NCI-H1694 treated with DMSO at 0.1 percent for 48 hours (cell line): ENCODE measurements at places on chromosomes 7 and 10.
A peak's percentile ranks its signal among the peaks of the same experiment; 100 is the strongest.

- no peak for DNase-seq
Measured at GRCh38 chr7:99000196-99000903, 122.0 kb downstream of the TRRAP start.

- no peak for DNase-seq
Measured at GRCh38 chr7:121669144-121669543, 203.8 kb upstream of the PTPRZ1 start.

GRCh38 chr7:151174246-151175046 lies 7.0 kb upstream of the GBX1 start:
- DNase-seq, result no peak

- no peak for DNase-seq
Measured at GRCh38 chr7:24340727-24341126, 56.7 kb downstream of the NPY start.

DNA sequence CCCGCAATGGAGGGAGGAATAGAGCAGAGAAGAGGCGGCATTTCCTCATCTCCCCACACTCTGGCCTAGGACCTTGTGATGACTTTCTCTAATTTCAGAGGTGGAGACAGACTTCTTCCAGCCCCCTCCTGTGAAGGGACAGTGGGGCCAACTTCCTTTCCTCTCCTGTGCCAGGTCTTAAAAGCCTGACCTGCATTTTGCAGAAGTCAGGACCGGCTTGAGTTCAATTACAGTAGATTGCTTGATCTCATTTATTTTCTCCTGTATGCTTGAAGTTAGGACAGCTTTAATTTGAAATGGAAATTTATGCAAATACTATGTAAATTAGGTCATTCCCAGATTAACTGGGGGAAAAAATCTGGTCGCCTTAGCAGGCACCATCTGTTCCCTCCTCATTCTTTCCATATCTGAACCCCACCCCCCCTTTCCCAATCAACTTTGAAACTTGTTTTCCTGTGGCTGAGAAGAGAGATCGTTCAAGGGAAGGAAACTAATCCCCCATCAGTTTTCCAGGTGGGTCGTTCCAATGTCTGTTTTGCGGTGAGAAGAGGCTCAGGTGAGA lies 57.1 kb downstream of the SYPL1 start:
- no peak for DNase-seq

DNA sequence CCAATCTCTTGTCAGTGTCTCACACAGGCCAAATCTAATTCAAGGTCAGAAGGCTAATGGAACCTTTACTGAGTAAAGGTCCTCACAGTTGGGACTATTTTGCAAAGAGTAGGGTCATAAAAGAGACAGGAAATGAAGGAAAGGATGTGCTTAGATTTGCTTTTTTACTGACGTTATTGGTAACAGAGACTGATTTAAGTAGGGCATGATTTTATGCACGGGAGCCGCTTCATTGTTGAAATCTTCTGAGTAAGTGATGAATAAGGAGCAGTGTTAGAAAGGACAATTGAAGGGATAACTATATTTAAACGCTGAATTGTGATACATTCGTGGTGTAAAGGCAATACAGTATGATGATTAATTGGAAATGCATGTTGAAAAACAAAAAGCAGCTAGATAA lies 261.5 kb downstream of the MALRD1 start:
- DNase-seq, result no peak

DNA sequence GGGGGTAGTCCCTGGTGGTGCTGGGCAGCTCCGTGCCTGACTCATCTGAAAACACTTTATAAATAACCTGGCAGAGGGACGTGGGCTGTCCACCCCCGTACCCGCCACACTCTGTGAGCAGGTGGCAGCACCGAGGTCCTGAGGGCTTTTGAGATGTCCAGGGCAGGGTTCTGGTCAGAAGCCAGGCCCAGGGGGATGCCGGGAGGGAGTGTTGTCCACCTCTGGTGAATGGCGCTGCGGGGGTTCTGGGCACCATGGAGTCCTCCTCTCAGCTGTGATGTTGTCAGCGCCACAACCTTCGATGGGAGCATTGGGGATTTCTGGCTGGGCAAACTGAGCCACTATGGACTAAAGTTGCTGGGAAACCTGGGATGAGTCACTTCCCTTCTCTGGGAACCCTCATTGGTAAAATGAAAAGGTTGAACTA lies 27.4 kb upstream of the GOLGA7B start:
- DNase-seq, result no peak

DNA sequence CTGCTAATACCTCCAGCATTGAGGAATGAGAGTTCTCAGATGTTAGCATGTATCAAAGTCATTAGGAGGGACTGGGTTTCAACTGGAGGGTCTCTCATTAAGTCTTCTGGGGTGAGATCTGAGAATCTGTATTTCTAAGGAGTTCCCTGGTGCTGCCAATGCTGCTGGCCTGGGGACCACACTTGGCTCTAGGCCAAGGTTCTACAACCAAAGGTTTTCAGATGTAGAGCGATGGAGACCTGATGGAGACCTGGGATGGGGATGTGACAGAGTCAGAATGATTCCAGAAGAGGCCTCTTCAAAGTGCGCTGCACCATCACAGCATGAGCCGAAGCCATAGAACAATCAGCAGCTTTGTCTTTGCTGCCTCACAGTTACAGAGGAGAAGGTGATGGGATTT lies 27.2 kb downstream of the ST8SIA6 start:
- DNase-seq, result no peak

GRCh38 chr7:70951271-70951962 lies 180.5 kb upstream of the GALNT17 start:
- DNase-seq, result no peak

DNA sequence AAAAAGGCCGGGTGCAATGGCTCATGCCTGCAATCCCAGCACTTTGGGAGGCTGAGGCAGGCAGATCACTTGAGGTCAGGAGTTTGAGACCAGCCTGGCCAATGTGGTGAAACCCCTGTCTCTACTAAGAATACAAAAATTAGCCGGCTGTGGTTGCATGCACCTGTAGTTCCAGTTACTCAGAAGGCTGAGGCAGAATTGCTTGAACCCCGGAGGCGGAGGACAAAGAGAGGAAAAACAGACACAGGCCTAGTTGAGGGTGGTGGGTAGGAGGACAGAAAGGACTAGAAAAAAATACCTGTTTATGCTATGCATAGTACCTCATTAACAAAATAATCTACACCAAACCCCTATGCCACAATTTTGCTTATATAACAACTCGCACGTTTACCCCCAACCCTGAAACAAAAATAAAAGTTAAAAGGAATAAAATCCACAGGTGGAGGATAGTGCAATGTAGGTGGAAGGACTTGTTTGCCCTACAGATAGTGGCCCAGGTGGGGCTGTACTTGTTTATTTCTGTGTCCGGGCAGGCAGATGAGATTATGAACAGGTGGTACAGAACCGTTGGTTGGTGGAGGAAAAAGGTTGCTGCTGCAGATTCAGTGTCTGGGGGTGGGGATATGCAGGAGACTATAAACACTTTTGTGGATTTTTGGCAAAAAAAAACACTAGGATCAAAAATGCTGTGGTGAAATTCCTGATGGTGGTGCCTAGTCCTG lies 5.1 kb downstream of the ZNF680 start:
- no peak for DNase-seq

DNA sequence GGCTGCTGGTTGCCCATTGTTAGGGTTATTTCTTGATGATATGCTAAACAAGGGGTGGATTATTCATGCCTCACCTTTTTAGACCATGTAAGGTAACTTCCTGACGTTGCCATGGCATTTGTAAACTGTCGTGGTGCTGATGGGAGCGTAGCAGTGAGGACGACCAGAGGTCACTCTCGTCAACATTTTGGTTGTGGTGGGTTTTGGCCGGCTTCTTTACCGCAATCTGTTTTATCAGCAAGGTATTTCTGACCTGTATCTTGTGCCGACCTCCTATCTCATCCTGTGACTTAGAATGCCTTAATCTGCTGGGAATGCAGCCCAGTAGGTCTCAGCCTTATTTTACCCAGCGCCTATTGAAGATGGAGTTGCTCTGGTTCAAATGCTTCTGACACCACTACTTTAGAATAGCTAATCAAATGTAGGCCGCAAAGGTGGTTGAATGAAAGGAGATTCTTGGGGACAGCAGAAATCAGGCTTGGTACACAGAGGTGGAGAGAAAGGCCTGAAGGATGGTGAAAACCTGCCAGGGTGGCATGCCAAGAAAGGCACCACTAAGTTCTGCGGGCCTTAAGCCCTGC lies 17.9 kb upstream of the SMO start:
- DNase-seq, result no peak

- DNase-seq, result no peak
Measured at GRCh38 chr7:142957723-142958122, 4.4 kb downstream of the KEL start.

DNA sequence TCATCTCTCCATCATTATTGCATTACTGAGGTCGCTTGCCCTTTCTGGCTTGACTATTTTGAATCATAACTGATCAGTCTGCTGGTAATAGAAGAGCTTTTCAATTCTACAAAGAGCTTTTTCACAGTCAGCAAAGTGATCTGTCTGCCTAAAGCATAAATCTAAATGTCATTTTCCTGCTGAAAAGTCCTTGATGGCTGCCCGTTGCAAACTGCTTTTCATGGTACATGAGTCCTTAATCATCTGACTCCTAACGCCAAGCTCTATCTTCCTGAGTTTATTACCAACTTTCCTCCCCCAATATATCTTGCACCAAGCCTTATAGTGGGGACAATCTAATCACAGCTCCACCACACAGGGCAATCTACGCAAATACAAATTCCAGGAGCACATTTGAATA lies 39.8 kb downstream of the THSD7A start:
- no peak for DNase-seq

DNA sequence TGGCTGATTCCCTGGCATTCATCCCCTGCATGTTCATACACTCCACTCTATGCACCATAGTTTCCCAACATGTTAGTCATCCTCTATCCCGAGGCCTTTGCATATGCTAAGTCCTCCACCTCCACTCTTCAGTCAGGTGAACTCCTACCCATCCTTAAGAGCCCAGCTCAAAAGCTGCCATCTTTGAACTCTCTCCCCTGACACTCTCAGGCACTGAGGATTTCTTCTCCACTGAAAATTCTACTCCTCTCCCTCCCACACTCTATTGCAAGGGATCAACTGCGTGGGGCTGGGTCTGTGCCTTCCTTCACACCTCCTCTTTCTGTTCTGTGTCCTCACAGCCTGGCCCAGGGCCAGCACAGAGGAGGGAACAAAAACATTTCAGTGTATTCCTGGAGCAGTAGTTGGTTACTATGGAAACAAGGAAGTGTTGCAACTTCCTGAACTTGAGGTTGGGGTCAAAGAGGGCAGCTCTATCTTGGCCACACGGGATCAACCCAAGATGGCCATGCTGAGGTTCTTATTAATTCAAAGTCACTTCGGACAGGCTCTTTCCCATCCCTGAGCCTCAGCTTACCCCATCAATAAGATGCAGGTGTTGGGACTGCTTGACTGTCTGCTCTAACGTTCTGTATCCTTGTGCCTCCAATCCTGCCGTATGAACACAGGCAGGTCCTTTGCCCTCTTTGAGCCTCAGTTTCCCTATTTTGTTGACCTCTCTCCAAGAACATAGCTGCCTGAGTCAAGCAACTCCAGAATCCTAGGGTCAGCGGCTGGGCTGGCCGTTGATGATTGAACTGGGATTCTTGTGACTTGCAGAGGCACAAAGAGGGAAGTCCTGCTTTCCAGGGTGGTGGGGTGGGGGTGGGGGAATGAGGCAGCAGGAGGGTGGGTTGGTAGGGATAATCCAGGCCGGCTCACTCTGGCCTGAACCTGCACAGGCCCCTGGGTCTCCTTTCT lies 15.5 kb downstream of the ZMIZ1 start:
- DNase-seq, result no peak

DNA sequence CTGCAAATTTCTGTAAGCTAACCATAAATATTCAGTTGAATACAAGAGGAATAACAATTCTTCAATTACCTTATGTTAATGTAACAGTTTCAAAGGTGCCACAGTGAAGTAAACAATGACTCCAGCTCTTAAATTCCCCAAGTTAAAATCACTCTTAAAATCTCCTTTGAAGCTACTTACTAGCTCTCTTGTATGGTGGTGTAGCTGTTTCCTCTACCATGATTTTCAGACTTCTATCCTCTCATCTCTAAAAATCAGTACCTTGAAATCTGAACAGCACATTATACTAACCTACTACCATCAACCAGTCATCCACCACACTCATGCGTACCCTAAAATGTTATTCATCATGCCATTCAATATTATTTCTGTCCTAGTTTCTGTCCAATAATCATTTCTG lies 29.6 kb downstream of the JMJD1C start:
- DNase-seq, result no peak

DNA sequence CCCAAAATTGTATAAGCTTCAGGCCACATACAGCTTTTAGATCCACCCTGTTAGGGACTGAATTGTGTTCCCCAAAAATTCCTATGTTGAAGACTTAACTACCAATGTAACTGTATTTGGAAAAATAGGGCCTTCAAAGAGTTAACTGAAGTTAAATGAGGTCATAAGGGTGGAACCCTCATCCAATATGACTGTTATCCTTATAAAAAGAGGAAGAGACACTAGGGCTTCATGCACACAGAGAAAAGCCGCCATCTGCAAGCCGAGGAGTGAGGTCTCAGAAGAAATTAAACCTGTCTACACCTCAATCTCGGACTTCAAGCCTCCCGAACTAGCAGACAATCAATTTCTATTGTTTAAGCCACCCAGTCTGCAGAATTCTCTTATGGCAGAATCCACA lies 317.9 kb upstream of the NFE2L3 start:
- no peak for DNase-seq

- DNase-seq, result no peak
Measured at GRCh38 chr7:147911201-147911601, 679.4 kb upstream of the C7orf33 start.

DNA sequence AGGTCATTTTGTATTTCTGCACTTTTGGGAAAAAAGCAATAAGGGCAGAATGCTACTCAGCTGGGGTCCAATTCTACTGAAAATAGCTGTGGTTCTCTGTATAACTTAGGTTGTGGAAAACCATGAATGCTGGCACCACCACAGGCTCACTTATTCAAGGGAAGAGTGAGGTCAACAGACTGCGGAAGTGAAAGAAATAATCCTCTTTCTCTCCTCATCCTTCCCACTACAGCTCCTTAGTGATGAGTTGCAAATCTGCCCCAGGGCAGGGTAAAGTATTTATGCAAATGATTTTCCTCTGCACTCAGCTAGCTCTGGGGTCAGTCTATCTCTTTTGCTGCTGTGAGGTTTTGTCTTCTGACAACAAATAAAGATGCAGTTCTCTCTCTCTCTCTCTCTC lies 74.1 kb upstream of the PTPRZ1 start:
- no peak for DNase-seq

GRCh38 chr10:78169214-78169613 lies 135.6 kb downstream of the RPS24 start:
- no peak for DNase-seq

GRCh38 chr7:155297517-155298287 lies at the start of gene INSIG1:
Gene INSIG1 (plus strand): TSS chr7:155297878. CDS start chr7:155298286, 408 bp downstream.
- DNase-seq, result peak; percentile 73

GRCh38 chr10:784403-785088 lies 95.1 kb upstream of the DIP2C start:
- DNase-seq, result peak; percentile 9
